Suppressor macrophage (primary cell): ENCODE measurements at places on chromosomes 2 and 18.

GRCh38 chr2:127143841-127144782 is 37.2 kb upstream of the BIN1 start:
- DNase-seq, result peak; percentile 21

GRCh38 chr2:128502200-128502599 is 183.5 kb upstream of the HS6ST1 start:
- DNase-seq, result no peak

DNA sequence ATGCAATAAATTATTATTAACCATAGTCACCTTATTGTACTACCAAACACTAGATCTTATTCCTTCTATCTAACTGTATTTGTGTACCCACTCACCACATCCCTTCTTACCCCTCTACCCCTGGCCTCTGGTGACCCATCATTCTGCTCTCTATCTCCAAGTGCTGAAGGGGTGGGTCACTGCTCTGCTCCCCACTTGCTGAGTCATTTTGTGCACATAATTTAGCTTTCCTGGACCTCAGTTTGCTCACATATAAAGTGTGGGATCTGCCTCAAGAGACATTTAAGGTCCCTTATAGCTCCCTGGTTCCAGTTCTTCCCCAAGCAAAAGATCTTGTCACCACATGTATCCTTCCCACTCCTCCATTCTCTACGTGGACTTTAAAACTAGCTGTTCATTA is 169.4 kb downstream of the ZNF385B start:
- DNase-seq, result no peak

- no peak for DNase-seq
Observed at GRCh38 chr2:165905854-165906253, 47.7 kb downstream of the TTC21B start.

DNA sequence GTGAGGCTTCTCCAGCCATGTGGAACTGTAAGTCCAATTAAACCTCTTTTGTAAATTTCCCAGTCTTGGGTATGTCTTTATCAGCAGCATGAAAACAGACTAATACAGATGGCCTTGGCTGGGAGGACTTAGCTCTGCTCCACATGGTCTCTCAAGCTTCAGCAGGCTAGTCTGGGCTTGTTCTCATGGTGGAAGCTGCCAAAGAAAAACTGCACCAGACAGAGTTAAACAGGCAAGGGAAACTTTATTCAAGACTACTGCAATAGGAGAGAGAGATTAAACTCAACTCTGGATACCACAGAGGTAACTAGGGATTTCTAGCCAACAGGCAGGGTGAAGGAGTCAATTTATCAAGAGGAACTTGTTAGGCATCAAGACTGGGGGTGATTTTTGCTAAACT is 142.1 kb downstream of the CABLES1 start:
- no peak for DNase-seq

- no peak for DNase-seq
Observed at GRCh38 chr18:44741511-44741910, 60.8 kb downstream of the SETBP1 start.

- DNase-seq, result no peak
Observed at GRCh38 chr2:216720722-216721121, 25.4 kb upstream of the IGFBP5 start.

- peak; percentile 71 for DNase-seq
Observed at GRCh38 chr18:2656237-2656980, 883 bp downstream of the SMCHD1 start.

DNA sequence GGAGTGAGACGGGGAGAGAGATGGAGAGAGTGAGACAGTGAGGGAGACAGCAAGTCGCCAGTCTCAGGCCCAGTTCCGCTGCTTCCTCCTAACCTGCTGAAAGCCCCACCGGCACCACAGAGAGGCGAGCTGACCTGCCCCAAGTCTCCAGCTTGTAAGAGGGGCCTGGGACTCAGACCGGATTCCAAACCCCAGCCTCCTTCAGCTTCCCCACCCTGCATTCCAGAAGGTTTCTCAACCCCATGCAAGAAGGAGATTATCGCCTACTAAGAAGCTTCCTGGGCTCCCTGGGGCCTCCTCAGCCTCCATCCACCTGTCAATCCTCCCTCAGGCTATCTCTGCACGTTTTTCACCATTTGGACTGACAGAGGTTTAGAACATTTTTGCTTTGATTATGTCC is 173.1 kb upstream of the RAB6C start:
- no peak for DNase-seq

DNA sequence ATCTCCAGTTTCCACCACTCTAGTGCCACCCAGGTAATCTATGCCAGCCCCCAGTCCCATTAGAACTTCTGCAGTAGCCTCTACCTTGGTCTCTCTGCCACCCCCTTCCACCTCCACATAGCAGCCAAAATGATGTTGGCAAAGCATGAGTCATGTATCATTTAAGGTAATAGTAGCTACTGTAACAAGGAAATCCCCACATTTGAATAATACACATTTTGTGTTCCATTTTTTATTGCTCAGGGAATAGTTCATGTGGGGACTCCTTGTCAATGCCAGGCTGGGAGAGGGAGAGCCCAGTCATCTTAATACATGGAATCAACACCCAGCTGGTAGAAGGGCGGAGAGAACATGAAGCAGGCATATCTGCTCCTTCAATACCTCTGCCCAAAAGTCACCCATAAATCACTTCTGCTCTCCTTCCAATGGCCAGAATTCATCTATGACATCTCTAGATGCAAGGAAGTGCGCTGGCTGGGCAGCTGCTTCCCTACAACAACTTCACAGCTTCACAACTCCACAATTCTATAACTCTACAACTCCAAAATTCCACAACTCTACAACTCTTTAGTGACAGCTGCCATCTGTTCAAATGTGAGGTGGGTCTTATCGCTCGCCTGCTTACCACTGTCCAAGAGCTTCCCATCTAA is 70.6 kb upstream of the GLS start:
- no peak for DNase-seq

- DNase-seq, result no peak
Observed at GRCh38 chr2:236819275-236820002, 249.8 kb downstream of the ACKR3 start.

- no peak for DNase-seq
Observed at GRCh38 chr2:72275084-72275483, 127.4 kb upstream of the CYP26B1 start.

DNA sequence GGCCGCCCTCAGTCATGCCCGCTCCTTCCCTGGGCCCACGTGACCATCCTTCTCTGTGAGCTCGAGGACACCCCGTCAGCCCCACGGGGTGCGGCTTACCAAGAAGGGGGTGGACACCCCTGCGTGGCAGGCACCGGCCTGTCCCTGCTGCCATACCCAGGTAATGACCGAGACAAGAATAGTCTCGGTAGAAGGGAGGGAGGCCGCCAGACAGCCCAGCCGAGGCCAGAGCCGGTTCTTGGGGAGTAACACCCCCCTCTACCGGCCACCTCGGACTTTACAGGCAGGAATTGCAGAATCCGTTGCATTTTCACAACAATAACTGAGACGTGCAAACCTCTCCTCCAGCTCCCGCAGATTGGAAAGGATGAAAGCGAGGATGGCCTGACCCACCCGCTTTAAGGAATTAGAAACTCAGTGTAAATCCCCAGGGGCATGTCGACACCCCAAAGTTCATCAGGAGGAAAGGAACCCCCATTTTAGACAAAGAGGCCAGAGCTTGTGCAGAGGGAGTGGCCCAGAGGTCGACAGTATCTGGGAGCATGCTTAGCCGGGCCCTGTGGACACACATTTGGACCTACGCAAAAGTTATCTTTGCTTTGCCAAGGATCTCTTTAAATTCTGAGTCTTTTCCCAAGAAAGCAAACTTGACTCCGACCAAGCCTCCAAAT is 60.1 kb upstream of the GLI2 start:
- DNase-seq, result peak; percentile 59

GRCh38 chr2:136133586-136133985 is 15.6 kb upstream of the CXCR4 start:
- DNase-seq, result no peak

- no peak for DNase-seq
Observed at GRCh38 chr2:121038431-121038830, 246.6 kb downstream of the TFCP2L1 start.

DNA sequence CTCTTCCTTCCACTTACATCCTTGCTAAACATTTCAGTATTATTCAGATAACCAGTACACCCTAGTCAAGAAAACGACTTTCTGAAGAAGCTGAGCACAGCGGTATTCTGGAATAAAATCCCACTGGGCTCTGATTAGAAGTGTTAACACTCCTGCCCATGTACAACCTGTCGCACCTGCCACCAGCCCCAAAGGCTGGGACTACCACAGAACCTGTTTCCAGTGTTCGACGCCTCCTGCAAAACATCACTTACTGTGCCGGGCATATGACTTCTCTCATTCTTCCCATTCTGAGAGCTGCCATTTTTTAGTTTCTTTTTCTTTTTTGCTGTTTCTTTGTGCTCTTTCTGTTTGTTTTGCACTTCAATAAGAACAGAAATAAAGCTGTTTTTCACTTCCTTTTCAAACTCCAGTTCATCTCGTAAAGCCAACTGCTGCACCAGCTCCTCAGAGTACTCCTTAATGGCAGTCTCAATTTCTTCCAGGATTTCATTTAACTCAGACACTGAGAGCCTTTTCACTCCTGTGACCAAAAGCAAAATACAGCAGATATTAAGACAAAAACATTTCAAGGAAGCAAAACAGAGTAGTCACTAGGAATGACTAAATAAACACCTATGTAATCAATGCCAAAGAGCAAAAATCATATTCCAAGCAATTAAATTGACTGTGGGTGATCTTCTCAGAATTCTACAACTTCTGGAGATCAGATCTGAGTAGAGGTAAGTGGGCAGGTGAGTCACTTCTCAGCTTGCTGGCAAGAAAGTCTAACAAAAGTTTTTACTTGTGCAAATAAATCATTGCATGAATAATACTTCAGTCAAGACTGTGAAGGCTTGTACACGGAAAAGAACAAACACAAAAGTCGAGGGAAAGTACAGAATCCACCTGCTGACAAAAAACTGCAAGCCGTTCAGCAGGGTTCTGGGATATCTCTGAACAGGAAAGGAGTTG is 19.3 kb downstream of the FEZ2 start:
- no peak for DNase-seq

DNA sequence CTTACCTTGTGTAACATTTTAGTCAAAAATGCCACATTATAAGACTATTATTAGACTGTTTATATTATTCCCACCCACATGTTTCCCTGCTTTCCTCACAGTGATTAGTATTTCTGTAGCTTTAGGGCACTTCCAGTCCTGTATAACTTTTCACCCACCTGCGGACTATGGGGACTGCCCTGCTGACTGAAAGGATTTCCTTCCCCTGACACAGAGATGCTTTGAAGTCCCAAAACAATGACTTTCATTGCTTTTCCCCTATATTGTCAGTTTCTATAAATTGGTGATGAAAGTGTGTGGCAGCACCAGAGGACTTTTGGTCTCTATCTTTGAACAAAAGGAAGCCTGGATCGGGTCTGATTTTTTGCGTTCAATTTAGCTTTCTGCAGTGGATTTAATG is 59.0 kb upstream of the OTX1 start:
- no peak for DNase-seq

GRCh38 chr2:41576423-41576822 is 471.4 kb upstream of the PKDCC start:
- DNase-seq, result no peak

- DNase-seq, result no peak
Observed at GRCh38 chr18:51234117-51235008, 36.9 kb upstream of the MEX3C start.

DNA sequence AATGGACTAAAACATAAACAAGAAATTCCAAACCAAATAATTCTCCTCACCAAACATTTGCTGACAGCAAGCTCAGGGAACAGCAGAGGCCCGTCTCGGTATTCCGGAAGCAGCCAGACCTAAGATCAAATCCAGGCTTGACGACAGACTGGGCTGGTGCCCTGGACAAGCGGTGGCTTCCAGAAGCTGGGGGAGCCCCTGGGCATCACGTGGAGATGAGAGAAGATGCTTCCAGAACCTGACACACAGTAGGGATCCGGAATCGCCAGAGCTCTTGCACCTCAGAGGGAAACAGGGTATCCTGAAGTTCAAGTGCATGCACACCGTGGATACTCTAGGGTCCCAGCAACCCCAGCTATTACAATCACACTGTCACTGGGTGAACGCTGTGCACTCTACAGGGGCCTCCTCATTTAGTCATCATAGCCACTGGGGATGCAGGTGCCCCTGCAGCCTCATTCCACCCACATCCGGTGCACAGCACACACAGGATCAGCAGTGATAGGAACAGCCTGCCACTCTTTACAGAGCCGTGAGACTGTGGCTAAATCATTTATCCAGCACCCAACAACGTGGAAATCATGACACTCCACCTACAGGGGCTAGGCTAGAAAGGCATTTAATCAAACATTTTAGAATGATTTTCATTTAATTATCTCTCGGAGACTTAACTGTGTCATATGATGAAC is 102.6 kb downstream of the HDAC4 start:
- no peak for DNase-seq

GRCh38 chr18:80245781-80246444 is 1.4 kb downstream of the PARD6G start:
- DNase-seq, result no peak

- DNase-seq, result no peak
Observed at GRCh38 chr2:196407675-196408264, 231.7 kb upstream of the CCDC150 start.

- DNase-seq, result no peak
Observed at GRCh38 chr2:71852141-71852711, 295.4 kb downstream of the CYP26B1 start.

- DNase-seq, result peak; percentile 71
Observed at GRCh38 chr2:69628325-69629021, 15.1 kb downstream of the AAK1 start.

- DNase-seq, result no peak
Observed at GRCh38 chr2:159262226-159262625, 24.3 kb downstream of the WDSUB1 start.

DNA sequence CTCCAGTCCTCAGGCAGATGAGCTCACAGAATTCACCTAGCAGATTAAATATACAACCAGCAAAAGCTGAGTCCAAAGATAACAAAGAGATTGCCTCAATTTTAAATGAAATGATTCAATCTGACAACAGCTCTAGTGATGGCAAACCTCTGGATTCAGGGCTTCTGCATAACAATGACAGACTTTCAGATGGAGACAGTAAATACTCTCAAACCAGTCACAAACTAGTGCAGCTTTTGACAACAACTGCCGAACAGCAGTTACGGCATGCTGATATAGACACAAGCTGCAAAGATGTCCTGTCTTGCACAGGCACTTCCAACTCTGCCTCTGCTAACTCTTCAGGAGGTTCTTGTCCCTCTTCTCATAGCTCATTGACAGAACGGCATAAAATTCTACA is 86.0 kb downstream of the PTRHD1 start:
- DNase-seq, result no peak

DNA sequence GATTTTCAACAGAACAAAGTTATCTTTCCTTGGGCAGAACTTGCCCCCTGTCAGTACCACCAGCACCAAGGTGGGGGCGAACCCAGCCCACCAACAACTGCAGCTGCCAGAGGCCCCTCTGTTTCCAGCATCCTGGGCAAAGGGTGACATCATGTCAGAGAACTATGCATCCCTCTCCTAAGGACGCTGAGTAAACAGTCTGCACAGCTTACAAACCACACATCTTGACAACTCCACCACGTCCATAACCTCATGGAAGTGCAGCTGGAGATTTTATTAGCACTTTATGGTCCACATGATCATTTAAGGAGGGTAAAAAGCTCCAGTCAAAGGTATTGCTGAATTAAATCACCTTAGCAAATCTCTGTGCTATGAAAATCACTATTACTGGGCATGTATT is 40.4 kb downstream of the PIEZO2 start:
- no peak for DNase-seq

GRCh38 chr2:20839052-20839451 is 16.2 kb upstream of the LDAH start:
- no peak for DNase-seq
